IPS DF 6.9 (cell line): ENCODE measurements at places on chromosomes 7 and 10.

GRCh38 chr10:88731296-88731695, 25.2 kb downstream of the LIPK start:
- no peak for DNase-seq

GRCh38 chr7:55265836-55266642, 99.1 kb upstream of the LANCL2 start:
- no peak for DNase-seq

GRCh38 chr10:102004376-102004775, 51.6 kb downstream of the ARMH3 start:
- no peak for DNase-seq

DNA sequence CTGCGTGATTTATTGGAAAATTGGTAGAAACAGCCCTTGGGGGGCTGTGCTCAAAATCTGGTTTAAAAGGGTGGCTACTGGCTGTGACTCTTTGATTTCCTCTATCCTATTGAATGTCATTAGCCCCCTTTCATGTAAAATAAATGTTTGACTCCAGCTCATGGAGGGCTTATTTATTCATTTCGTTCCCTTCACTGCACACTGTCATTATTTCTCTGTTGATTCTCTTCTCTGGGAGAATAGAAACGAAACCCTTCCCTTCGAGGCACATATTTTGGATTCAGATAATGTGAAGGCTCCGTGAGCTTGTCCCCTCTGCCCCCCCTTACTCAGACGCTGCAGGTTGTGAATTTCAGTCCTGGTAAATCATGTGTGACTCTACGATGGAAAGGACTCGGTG, 203.9 kb upstream of the GPR26 start:
- DNase-seq, result no peak

GRCh38 chr10:132111121-132111731, 45.5 kb downstream of the JAKMIP3 start:
- no peak for DNase-seq

- DNase-seq, result no peak
Observed at GRCh38 chr10:49512121-49512809, 26.7 kb downstream of the ERCC6 start.

DNA sequence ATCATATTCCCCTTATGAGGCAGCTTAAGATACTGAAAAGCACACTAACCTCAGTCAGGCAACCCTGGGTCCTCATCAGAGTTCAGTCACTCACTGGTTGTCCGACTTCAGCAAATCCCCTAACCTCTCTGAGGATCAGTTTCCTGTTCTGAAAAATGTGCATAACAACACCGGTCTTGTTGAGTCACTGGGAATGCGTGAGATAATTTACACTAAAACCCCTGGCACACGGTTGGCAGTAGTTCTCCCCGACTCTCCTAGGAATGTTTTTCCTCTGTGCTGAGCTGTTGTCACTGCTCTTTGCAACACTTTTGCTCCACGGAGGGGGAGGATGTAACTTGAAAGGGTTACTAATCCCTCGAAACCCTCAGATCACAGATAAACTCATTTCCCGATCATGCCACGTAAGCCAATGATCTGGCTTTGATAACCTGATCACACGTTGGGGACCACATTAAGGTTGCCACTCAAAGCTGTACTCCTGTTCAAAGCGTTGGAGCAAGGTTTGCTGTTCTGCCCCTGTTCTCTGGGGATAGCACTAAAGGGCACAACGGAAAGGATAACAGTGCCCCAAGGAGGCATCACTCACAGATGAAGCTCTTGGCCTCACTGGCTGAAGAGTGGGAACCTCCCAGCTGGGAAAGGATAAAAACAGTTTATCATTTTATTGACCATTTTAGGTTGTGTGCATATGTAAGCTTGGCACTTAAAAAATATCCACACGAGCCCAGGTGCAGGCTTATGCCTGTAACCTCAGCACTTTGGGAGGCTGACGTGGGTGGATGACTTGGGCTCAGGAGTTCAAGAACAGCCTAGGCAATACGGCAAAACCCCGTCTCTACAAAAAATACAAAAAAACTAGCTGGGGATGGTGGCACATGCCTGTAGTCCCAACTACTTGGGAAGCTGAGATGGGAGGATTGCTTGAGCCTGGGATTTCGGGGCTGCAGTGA, 5.0 kb upstream of the RBM17 start:
- no peak for DNase-seq

- no peak for DNase-seq
Observed at GRCh38 chr10:113865901-113866300, 11.4 kb downstream of the NHLRC2 start.

GRCh38 chr10:17257466-17258321, 29.7 kb downstream of the VIM start:
- peak; percentile 39 for DNase-seq

GRCh38 chr7:100563809-100564400, 9.8 kb downstream of the SAP25 start:
- DNase-seq, result peak; percentile 71

DNA sequence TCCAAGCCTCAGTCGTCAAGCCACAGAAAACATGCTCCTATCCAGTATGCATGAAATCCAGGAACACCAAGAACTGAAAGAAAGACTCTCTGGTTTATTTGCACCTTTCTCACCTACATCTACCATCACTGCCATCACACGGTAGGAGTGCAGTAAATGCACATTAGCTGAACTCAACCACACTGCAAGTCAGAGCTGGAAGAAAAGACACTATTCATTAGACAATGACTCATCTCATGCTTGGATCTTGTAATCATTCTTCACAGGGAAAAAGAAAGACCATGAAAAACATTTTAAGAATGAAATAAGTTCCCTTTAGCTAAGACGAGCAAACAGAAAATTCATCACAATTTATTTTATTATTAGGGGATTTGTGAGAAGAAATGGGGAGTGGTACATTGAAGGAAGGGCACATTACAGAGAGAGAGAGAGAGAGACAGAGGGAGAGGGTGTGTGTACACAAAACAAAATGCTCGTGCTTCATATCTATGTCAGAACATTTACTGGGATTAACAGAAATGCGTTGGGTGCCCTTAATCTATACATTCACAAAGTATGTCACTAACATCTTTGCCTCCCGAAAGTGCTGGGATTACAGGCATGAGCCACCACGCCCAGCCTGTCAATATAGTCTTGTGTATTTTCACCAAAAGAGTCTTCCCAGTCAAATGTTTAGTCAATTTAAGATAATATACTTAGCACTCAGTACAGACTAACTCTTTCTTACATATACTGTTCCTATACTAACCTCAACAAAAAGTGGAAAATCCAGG, 324.9 kb downstream of the PARD3 start:
- no peak for DNase-seq

GRCh38 chr10:101380353-101381017, 26.5 kb downstream of the BTRC start:
- DNase-seq, result no peak

- no peak for DNase-seq
Observed at GRCh38 chr7:63041786-63042185, 956.9 kb upstream of the ZNF722 start.

- no peak for DNase-seq
Observed at GRCh38 chr10:105969884-105970377, 1194.6 kb downstream of the SORCS1 start.

DNA sequence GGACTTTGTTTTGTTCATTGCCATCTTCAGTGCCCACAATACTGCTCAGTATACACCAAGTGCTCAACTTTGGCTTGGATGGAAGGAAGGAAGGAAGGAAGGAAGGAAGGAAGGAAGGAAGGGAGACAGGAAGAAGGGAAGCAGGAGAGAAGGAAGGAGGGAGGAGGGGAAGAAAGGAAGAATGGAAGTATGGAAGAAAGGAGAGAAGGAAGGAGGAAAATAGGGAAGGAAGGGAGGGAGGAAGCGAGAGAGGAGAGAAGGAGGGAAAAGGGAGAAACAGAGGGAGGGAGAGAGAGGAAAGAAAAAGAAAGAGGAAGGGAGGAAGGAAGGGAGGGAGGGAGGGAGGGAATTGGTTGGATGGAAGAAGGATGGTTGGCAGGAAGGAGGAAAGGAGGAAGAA, 49.6 kb upstream of the ADO start:
- DNase-seq, result no peak

- DNase-seq, result peak; percentile 58
Observed at GRCh38 chr7:22110227-22110839, 164.6 kb upstream of the CDCA7L start.

GRCh38 chr10:18364987-18365775, 225.0 kb downstream of the CACNB2 start:
- no peak for DNase-seq

DNA sequence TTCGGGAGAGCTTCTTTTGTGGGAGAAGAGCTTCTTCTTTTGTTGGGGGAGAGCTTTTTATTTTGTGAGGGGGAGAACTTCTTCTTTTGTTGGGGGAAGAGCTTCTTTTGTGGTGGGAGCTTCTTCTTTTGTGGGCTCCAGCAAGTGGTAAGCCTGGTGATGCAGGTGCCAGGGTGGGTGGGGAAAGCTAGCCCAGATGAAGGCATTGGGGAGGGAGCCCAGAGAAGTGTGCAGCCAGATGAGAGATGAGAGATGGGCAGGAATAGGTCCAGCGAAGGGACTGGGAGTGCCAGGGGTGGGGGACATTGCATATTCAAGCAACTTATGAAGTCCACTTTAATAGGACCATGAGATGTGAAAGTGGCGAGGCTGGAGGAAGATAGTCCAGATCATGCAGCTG, 9.7 kb downstream of the ADRA2A start:
- no peak for DNase-seq

DNA sequence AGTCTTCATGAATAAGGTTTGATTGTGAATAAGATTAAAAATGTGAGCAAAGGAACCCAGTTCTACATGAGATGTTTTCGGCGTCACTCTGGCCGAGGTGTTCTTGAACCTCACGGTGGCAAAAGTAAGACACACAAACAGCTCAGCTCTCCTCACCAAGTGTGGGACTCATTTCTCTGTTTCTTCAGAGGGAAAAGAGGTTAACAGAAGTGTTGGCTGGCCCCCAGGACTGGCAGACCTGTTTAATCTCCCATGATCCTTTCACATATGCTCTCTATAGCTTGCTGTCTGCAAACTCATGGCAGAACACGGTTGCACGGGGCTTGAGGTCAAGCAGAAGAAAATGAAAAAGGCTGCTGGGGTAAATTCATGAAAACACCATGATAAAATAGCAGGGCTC, 394.4 kb downstream of the CALN1 start:
- DNase-seq, result no peak

- DNase-seq, result no peak
Observed at GRCh38 chr7:84393786-84394185, 199.2 kb upstream of the SEMA3A start.

- no peak for DNase-seq
Observed at GRCh38 chr7:131721660-131722059, 165.2 kb upstream of the PODXL start.

DNA sequence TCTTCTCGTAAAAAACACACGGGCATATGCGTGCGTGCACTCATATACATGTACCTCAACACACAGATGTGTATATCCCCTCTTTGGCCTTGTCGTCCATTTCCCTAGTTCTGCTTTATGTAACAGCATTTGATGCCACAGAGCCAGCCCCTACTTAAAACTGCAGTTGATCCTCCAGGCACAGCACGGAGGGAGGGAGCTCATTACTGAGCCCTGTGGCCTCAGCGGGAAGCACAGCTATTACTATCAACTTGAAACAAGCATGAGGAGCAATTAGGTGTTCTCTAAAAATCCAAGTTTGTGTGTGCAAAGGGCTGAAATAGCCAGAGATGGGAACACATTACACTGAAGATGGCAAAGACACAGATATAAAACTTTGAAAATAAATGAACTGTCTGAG, 580.9 kb downstream of the GLRX3 start:
- no peak for DNase-seq

DNA sequence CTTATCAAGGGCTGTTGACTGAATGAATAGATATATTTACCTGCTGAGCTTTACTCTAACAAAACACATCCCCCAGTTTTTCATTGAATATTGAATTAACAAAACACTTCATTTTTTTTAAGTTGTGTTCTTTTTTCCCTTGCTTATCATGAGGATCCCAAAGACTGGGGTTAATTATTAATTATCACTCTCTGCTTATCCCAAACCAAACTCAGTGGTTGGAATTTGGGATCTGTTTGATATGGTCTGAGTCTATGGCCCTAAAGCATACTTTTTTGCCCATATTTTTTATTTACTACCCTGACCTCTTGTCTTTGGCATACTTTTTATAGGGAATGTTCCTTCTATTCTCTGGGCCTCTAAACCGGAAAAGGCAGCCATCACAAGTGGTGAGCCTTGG, 697.1 kb upstream of the GALNT17 start:
- no peak for DNase-seq

DNA sequence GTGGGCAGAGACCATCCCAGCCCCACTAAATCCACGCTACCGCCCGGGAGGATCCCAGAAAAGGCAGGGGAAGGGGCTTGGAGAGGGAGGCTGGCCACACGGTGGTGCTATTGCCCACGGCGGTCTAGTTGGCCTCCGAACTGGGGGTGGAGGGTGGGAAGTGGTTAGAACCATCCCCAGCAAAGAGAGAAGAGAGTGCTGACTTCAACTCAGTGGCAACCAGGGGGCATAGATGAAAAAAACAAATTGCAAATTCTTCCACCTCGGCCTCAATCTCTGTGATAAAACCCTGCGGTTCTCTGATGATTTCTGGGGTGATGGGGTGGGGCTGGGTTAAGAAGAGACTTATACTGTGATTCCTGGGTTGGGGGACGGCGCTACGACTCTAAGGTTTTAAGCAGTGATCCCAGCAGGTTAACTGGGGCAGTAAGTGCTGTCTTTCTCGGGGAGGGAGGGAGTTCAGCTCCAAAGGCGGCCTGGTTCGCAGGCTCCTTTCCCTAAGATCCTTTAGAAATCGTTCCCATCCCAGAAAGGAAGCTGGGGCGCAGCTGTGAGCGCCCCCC, 154.5 kb upstream of the LYZL2 start:
- peak; percentile 72 for DNase-seq

DNA sequence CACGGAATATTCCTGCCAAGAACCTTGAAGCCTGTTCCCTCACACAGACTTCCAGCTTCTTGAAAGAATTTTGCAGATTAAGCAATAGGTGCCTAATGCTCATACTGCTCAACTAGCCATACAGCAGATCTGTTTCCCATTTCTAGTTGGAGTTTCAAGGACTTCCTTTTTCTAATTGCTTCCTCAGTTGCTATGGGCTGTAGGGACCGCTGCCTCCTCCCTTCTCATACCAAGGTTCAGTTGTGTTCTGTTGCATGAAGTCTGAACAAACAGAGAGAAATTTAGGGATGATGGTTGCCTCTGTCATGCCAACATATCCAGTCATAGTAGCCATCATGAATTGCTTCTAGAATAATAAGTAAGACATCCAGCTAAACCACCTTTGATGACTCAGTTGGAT, 6.8 kb downstream of the ITGA8 start:
- no peak for DNase-seq

DNA sequence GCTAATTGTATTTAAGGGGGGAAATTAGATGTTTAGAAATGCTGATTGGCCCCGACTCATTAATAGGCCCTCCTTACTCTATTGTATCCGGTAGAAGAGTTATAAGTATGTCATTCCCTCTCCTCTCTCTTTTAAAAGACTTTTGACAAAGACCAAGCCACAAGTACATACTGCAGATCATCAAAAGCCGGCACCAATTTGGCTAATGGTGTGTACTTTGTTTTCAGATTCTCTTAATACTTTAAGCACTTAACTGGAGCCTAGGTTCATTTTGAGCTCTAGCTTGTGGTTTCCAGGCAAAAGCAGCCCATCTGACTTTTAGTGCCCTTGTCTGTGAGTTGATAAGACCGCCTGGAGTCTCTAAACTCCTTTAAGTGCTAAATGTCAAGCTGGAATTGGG, 210.0 kb upstream of the LYZL1 start:
- no peak for DNase-seq
